ENCODE measurements at places on chromosomes 7 and 10.
A peak's percentile ranks its signal among the peaks of the same experiment; 100 is the strongest.

DNA sequence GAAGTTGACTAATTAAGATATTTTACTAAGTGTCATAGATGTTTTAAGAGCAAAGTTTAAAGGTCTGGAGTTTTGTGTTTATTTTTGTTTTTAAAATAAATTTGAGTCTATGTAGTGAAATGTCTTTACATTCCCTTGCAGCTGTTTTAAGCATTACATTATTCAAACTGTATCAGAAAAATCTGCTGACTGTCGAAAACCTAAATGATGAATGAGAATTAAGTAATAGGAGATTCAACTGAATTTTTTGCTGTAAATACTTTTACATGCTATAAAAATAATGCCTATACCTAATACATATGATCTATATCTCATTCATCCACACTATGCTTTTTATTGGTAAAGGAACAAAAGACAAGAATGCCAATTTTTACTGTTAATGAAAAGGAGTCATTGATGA is 227.2 kb downstream of the CSTF2T start:
- DNase-seq = no peak

DNA sequence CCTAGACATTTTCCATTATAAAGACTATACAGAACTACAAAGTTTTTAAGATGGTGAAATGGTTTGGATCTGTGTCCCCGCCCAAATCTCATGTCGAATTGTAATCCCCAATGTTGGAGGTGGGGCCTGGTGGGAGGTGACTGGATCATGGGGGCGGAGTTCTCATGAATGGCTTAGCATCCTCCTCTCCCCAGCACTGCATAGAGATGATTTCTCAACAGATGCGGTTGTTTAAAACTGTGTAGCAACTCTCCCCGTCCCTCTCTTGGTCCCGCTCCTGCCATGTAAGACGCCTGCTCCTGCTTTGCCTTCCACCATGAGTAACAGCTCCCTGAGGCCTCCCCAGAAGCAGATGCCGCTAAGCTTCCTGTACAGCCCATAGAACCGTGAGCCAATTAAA is 1.6 kb downstream of the FAM133B start:
- no peak for DNase-seq

DNA sequence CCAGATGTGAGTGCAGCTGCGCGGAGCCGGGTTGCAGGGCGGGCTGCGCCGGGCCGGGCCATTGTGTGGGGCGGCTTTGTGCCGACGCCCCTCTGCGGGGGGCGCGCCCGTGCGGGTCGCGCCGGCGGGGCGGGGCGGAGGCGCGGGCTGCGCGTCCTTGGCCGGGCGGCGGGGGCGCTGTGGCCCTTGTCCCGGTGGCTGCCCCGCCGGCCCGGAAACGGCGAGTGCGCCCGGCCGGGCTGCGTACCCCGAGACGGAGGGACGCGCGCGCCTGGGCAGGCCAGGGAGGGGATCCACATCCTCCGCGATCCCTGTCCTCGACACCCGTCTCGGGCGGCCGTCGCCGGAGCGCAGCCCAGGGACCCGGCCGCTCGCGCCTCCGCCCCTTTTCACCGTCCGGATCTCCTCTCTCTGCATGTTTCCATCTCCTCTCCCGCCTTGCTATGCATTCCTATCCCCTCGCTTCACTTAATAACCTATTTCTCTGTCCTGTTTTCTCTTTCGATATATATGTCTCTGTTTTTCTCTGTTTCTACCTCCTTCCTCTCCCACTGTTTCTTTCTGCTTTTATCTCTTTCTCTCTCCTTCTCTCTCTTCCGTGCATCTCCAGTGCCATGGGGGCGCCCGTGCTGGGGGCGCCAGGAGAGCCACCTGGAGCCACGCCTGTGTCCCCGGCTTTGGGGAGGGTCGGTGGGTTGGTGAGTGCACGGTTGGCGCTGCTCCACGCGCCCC is 765 bp downstream of the PFKFB3 start:
- peak; percentile 83 for DNase-seq

- DNase-seq = no peak
Observed at GRCh38 chr7:41027428-41028115, 675.3 kb downstream of the INHBA start.

DNA sequence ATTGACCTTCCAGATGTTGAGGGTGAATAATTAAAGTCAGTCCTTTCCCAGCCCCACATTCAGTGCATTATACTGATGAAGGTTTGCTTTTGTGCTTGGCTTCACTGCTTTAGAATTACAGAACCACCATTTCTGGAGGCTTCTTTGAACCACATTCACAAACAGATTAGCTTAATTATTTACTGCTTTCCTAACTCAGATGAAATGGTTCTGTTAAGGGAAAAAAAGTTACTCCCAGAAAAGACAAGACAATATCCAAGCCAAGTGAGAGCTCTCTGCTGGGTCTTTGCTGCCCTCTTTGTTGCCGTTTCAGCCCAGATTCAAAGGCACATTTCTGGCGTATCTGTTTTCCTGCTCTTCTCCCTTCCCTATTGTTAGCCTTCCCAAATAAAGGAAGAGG is 188.9 kb downstream of the AHR start:
- DNase-seq = no peak

- no peak for DNase-seq
Observed at GRCh38 chr7:12765431-12766100, 78.1 kb downstream of the ARL4A start.

DNA sequence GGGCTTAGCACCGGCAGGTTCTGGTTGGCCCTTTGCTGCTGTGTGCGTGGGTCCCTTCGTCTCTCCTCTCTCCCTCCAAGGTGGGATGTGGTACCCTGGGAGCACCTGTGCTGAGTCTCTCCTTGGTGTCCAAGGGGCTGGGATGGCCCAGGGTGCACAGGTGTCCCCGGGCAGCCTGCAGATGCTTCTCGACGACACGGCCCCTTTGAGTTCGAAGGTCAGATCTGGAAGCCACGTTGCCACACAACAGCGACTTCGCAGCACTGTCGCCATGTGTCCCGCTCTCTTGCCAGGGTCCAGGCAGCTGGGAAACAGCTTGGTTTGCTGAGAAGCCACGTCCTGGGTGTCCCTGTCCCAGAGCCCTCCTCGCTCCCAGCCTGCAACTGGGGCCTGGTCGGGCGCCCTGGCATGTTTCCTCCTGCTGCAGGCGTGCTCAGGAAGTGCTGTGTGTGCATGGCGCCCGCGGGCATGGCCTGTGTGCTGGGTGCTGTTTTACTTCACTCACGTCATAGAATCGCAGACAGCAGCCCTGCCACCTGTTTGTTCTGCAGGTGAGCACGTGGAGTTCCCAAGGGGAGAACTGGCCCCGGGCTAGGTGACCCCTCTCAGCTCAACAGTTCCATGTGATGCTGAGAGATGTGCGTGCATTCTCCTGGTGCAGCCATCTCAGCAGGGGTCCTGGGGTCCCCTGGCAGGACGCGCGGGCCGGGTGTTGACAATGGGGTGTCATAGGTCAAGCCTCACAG is 70.9 kb downstream of the DNAJB6 start:
- no peak for DNase-seq

DNA sequence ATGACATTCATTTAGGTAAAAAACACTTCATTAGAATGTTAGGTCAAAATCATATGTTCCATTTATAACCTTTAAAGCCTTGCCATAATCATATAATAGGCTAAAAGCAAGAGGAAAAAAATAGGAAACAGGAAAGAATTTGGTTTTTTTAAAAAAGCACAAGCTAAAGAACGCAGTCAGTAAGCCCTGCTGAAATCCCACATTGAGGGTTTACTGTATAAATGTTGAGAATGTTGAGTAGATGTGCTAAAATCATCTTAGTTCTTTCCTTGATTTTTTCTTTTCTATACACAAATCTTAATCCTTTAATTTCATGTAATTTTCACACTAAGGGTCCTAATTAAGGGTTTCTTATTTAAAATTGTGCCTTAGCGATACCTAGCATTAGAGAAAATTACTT is 133.0 kb downstream of the TSPAN12 start:
- no peak for DNase-seq
